ENCODE measurements at places on chromosomes 16 and 17. TPM values are rescaled to one million over a fixed set of nuclear protein-coding genes. Genes with fewer than 3 reads are reported as not detected.

C17orf100 gene
- total RNA-seq: 0.24 TPM

TAC4 gene
- total RNA-seq: not detected

PTGES3L gene
- 0.21 TPM for total RNA-seq

CBX8 gene
- 4.3 TPM for total RNA-seq

TMEM114 gene
- total RNA-seq: not detected

NUBP2 gene
- 82.7 TPM for total RNA-seq

VMO1 gene
- total RNA-seq: 1.1 TPM

ENPP7 gene
- not detected for total RNA-seq

KRT14 gene
- total RNA-seq: 2,248 TPM

HCRT gene
- not detected for total RNA-seq

KRT33A gene
- total RNA-seq: not detected

Measured in tracheal epithelial cell (primary cell).